NCI-H2081 treated with DMSO at 0.1 percent for 48 hours (cell line): ENCODE measurements at places on chromosomes 3 and 15.

- DNase-seq, result peak; percentile 49
These were observed 9.9 kb downstream of the AMOTL2 start for GRCh38 chr3:134364061-134364935.

DNA sequence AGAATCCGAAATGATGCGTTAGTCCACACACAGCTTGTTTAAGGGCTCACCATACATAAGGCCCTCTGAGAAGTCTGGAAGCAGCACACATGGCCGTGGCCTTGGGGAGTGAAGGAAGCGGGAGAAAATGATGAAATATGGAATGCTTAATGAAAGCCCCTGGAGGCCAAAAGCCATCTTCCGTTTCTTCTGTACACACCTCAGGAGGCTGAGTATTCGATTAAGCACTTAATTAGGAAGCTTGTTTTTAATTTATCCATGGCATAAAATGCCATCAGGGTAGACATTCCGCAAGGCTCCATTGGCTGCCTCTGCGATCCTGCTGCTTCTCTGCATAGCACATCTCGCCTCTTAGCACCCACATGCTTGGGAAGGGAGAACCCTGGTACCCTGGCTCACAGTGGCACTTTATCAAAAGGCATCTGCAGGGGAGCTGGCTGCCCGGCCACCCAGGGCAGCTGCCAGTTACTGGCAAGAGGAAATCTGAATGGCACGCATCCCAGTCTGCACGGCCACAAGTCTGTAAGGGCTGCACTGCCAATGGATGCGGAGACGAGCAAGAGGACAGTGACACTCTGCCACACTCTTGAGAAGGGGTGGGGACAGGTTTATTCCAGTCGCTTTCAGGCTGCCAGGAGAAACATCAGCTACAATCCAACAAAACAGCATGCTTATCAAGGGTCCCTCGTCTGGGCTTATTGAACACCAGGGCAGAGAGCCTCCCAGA is 356.2 kb downstream of the OCA2 start:
- no peak for DNase-seq

- no peak for DNase-seq
These were observed 62.0 kb downstream of the DAPK2 start for GRCh38 chr15:63984331-63984730.

GRCh38 chr15:70494852-70495571 is 268.3 kb downstream of the UACA start:
- DNase-seq, result no peak

- peak; percentile 26 for DNase-seq
These were observed 37.3 kb upstream of the BFSP2 start for GRCh38 chr3:133362539-133362938.

DNA sequence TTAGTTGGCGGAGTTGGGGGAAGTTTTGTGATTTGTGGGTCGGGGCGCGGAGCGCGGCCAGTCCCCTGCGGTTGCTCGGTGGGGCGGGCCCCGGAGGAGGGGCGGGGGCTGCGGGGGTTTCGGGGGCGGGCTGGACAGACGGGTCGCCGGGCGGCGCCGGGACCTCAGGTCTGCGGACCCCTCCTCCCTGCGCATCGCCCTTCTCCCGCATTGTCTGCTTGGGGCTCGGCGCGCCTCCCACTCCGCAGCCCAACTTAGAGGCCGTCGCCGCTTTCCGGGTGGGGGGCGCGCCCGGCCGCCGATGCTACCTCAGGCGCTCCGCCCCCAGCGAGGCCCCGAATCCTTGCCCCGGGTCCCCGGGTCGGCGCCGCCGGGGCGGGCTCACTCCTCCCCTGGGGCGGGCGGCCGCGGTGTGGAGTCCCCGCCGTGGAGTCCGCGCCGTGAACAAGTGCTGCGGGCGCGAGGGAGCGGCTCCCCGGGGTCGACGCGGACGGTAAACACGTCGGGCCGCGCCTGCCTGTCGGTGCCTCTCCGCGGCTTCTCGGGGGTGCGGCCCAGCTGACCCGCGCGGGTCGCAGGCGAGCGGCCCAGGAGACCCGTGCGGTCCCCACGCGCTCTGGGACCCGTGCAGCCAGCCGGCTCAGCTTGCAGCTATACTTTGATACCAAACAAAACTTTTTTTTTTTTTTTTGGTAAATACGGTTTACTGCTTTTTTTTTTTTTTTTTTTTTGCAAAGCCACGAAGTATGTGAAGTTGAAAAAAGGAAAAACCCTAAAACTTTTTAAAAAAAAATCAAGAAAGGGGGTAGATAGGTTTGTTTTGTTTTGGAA is 624 bp downstream of the AKAP13 start:
- no peak for DNase-seq

DNA sequence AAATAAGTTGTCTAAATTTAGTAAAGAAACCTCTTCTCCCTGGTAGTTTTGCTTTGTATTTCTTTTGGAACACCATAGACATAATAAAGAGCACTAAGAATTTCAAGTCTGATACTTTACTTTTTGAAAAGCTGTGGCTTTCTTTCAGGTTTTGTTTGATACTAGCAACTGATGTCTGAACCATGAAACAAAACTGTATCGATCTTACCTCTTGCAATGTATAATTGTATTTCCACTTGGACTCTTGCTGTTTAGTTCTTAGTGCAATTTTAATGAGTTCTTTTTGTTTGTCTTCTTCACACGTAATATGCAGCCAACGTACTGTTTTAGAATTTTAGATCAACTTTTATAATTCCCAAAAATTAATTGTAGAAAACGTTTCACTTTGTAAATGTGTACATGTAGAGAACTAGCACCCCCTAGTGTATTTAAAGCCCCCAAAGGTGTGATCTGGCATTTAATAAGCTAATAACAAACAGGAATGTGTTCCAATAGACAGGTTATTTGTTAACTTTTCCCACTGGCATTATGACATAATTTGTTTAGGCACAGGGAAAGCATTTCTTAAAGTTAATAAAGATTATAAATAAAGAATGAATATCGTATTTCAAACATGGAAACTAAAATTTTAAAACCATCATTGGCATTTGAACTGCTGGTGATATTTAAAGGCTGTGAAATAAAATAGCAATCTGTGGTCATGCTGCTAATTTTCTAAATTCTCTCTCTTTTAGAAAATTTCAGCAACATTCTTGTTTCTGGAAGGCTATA is 289.1 kb upstream of the DNAJC19 start:
- no peak for DNase-seq

- no peak for DNase-seq
These were observed 13.4 kb upstream of the TBC1D5 start for GRCh38 chr3:17755836-17756235.

DNA sequence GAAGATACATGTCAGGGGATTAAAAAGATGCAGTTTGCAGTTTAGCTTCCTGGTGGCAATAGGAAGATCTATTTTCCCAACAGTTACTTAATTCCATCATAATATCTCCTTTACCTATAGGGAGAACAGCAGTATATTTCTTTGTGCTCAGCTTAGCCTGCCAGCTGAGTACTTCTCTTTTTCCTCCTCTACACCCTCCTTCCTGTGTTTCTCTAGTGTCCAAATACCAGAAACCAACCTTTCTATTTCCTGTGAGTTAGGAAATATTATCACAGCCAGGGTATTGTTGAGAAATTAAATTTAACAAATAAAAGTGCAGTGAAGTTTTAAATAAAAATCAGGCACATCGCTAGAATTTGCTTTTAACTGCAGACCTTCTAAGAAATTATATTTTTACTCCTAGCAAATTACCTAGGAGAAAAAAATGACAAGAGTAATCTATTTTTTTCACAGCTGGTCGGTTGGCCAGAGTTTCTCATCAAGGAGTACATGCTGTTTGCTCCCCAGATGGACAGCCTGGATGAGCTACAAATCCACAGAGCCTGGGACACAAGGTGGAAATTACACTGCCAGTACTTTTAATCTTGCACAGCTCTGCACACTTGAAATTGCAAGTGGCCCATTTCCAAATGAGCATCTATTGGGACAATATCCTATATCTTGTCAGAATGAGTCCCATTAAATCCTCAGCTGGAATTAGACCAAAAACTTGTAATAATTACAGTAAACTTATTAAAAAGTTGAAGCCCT is 185.2 kb upstream of the CFAP20DC start:
- no peak for DNase-seq

DNA sequence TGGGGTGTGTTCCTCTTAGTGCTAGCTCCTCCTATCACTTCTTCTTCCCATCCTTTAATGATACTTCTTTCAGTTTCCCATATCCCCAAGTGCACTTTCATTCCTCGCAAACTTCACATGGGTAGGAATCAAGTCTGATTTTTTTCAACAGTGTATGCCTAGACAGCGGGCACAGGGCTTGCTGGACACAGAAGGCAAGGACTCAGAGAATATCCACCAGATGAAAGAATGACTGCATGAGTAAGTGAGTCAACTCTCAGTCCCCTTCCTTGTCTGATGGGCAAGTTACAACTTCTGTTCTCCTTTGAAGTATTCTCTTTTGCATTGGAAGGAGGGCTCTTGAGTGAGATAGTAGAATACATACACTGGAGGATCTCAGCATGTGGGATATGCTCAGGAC is 3.1 kb upstream of the SQOR start:
- DNase-seq, result no peak

DNA sequence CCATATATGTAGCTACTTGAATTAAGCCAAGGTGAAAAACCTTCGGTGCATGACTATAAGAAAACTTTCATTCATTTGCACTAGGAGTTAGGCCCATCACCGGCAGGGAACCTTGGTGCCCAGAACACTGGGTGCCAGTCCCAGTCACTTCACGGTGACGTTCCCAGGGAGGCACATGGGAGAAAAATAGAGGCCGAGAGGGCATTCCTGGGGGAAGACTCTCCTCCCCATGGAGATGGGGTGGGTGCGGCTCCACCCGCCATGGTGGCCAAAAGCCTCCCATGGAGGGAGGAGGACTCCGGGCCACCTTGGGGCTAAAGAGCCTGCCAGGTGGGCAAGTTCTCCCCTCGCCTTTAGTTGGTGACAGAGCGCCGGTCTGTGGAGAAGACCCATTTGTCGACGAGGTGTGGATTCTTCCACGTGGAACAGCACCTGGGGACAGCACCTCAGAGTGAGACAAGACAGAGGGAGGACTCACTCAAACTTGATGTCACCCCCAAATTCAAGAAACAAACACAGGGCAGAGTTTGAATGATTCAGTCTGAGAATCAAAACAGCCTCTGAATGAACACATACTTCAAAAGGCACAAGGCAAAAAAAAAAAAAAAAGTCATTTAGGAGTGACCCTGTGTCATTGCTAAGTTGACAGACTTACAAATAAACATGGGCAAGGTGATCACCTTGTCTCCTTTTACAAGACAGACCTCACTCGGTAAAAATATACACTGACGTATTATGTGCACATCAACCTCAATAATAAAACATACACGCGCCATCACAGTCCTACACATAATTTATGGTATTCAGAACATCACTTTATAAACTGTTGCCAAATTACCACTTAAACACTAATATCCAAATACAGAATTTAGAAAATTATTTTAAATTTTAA is 38.6 kb downstream of the ZXDC start:
- DNase-seq, result no peak

GRCh38 chr3:189458528-189458927 is 172.7 kb upstream of the TP63 start:
- DNase-seq, result no peak

DNA sequence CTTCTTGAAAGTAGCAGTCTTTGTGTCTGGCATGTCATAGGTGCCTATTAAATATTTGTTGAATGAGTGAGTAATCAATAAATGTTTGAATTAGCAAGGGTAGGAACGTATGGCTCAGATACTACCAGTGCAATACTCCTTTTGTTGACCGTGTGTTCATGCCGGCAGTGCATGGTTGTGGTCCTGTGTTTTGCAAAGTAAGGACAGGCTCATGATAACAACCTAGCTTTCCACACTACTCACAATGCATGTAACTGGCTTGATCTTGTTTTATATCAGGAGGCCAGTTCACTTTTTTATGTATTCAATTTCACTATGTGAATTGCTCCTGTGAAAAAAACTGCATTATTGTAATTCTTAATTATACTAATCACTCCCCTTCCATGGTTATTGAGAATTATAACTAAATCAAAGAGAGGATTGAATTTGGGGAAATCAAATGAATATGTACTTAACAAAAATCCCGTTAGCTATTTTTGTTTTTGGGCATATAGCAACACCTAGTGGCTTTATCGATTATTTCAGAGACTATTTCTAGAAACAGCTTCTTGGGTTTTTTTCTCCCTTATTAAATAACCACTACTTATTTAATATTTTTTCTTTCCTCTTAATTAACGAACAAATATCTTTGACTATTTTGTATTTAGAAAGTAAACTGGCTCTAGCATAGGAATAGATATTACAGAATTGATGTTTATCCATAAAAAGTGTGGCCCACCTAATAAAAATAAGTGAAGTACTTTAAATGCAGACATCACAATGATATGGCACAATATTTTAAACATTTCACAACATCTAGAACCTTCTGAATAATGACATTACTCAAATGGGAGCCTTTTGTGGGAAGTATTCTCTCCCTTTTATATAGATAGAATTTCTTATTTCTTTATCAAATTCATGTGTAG is 218.5 kb downstream of the BBX start:
- no peak for DNase-seq

DNA sequence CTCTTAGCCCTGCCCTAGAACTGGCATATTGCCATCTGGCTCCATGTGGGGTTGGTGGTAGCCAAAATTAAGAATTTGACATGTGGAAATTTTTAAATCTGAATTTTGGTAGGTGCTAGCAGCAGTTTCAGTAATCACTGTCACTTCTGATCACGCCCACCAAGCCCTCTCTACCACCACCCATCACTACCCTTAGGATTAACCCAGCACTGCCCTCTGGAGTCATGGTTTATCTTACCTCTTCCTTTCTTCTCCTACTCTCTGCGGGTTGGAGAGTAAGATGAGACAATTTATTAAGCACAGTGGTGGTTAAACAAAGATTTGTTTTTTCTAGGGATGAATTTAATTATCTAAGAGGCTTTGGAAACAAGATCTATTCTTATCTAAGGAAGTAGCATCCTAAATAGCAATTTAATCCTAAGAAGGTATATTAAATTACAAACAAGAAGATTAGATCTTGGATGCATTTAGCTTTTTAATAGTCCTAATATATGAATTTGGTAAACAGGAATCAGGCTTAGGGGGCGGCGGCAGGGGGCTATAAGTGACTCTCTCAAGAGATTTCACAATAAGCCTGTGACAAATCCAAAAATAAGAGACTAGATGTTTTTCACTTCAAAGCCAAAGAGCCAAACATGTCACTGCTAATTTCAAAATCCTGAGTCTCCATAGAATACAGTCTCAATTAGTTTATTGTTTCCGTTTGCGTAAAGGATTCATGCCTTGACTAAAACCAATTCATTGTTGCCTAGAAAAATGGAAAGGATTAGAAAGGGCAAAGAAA is 498.4 kb upstream of the UBE2E2 start:
- DNase-seq, result no peak

DNA sequence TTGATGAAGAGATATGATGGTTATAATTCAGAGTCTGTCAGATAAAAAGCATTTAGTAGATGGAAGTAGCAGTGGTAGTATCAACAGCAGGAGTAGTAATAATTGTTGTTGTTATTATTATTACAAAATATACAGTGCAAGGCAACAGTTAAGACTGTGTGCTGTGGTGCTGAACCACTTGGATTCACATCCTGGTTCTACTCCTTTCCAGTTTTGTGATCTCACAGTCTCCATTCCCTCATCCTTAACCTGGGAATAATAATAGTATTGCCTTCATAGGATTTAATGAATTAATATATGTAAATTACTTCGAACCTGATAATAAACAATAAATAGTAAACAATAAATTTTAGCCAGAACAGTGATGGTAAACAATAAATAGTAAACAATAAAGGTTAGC is 37.1 kb upstream of the TSC22D2 start:
- no peak for DNase-seq
